DMS 273 treated with DMSO at 0.1 percent for 48 hours (cell line): ENCODE measurements at places on chromosomes 12 and 14.

DNA sequence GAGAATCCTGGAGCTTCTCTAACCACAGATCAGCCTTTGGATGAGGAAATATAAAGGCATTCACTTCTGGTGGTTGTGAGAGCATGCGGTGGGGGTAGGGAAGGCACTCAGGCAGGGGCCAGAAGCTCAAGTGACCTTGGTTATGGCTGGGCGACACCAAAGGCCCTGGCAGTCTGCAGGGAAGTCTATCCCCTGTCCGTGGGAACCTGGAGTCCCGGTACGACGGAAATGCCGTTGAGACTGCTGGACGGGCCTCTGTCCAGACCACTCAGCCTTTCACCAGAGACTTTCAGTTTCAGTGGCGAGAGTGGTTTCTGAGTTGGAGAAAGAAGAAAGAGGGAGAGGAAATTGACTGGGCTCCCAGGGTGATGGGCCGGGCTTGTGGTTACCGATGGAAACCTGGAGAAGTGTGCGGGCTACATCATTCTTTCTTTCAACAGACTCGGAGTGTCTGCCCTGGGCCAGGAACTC is 20.9 kb downstream of the ISCA2 start:
- DNase-seq: no peak

DNA sequence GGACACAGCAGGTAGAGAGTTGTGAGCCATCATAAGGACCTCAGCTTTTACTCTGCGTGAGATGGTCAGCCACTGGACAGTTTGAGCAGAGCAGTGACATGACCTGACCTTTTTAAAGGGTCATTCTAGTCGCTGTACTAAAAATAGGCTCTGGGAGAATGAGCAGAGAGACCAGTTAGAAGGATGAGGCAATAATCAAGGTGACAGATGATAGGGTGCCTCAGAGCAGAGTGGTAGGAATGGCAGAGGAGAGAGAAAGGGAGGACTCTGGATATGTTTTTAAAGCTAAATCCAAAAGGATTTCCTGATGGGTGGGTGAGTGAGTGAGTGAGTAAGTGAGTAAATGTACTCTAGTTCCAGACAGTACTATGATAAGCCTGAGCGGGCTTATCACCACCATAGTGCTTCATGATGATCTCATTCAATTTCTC is 83.6 kb upstream of the ARHGAP5 start:
- DNase-seq: no peak

DNA sequence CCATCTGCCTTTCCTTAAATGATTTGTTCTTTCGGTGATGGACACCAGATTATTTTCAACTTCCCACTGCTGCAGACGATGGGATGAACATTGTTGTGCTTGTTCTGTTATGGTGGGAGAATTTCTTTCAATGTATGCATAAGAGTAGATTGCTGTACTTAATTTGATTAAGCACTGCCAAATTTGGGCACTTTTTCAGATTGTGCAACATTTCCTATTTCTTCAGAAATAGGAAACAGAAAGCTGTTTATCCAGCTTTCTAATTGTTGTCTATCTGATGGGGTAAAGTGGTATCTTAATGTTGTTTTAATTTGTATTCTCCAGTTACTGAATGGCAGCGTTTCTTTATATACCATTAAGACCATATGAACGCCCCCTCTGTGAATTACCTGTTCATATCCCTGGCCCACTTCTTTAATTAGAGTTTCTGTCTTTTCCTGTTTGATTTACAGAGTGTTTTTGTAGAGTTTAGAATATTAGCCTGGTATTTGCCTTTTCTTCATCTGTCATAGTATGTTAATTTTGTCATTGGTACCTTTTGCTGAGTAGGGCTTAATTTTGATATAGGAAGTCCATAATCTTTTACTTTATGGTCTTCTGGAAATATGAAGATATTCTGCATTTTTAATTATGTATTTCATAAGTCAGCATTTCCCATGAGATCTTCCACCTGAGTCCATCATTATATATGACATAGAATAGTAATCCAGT is 59.6 kb downstream of the DIP2B start:
- no peak for DNase-seq

- DNase-seq: no peak
Measured at GRCh38 chr12:93089805-93090569, 160.9 kb upstream of the EEA1 start.

DNA sequence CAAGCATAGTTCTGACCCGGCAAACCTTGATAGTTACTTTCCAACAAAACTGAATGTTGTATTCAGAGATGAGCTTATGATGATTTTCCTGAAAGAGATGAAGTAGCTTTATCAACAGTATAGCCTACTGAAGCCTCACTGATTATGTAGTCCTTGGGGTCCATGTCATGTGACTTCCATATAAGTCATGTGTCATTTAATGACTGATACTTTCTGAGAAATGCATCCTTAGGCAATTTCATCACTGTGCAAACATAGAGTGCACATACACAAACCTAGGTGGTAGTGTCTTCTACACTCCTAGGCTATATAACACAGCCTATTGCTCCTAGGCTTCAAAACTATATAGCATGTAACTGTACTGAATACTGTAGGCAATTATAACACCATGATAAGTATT is 28.5 kb upstream of the TUBA1C start:
- DNase-seq: no peak

DNA sequence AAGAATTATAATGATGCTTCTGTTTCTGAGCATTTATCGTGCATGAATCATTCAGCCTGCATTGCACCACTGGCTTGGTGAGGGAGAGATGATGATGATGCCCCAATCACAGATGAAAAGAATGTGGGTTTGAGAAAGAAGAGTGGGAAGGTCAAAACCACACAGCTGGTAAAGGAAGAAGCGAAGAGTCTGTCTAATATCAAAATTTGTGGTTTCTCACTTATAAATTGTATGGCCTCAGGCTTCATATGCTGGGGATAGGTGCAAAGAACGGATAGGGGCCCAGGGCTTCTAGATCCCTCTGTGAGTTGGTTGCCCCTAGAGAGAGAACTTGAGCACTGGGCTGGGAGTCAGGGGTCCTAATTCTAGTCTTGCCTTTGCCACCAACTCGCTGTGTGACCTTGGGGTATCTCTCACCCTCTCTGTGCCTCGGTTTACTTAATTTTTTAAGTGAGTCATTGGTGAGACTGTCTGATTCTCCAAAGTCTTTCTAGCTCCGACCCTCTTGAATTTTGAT is 2.2 kb downstream of the OASL start:
- DNase-seq: no peak
